ENCODE measurements at places on chromosomes 12 and 14.

- DNase-seq, result no peak
Measured at GRCh38 chr14:22179190-22179589, 409.8 kb downstream of the DAD1 start.

DNA sequence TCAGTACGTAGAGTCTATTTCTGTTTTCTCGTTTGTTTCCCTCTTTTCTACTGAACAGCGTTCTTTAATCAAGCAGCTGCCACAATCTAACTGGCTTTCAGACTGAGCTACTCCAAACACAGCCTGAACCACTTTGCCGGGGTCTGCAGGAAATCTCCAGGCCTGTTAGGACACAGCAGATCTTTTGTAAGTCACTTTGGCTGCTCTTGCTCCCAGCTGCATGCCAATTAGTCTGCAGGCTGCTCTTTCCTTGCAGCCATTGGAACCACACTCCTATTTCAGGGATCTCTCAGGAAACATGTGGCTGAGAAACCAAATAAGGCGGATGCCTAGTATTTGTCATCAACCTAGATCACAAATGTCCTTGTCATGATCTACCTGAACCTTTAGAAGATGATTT is 73.6 kb downstream of the TMTC1 start:
- DNase-seq, result no peak

DNA sequence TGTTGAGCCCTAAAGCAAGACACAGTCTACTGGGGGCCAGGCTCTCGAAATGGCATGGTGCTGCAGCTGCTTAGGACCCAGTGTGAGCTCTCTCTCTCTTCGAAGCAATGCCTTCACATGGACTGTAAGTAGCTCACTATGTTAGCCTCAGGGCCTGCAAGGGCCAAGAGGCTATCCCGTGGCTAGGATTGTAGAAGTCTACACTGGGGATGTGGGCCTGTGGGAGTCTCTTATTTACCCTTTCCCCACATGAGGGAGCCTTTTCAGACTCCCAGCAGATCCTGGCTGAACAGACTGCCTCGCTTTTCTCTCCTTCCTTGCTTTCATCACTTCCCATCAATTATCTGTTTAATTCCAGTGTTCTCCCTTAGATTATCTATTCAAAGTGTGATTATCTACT is 101.4 kb downstream of the GPR65 start:
- DNase-seq, result no peak

DNA sequence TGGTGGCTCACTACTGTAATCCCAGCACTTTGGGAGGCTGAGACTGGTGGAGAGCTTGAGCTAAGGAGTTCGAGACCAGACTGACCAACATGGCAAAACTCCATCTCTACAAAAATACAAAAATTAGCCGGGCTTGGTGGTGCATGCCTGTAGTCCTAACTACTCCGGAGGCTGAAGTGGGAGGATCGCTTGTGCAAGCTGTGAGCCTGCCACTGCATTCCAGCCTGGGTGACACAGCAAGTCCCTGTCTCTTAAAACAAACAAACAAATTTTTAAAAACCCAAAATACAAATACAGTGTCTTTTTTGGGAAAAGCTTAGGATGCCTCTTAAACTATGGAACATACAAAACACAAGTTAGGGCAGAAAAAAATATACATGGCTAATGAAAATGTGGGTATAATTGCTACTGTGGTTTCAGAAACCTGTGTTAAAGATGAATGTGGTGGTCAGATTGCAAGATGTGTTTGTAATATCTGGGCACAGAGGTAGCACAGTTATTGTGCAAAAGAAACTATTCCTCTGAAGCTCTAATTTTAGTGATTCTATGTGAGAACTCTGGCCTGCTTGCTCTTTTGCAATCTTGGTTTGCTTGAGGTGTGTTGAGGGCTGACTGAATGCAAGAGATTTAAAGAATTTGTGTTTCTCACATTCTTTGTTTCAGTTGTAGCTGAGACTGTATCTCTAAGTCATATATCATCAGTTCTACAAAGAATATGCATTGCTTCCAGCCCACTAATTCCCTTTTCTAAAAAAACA is 3.9 kb upstream of the HSPA2 start:
- peak; percentile 95 for DNase-seq

DNA sequence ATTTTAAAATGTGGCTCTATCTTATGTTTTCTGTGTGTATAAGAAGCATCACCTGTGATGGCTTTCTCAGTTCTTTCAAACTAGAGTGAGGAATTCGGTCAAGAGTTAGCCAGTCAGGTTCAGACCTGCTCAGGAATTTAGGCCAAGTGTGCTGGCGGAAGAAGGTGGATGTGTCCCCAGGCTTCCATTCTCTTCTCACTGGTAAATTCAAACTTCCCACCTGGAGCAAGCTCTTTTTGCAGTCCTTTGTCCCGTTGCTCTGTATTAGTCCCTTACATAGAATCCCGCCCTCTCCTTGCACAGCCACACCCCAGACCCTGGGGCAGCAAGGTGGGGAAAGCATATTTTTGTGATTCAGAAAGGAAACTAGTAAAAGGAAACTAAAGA is 124.7 kb upstream of the PWP1 start:
- no peak for DNase-seq

GRCh38 chr14:89803542-89803941 is 151.0 kb downstream of the EFCAB11 start:
- DNase-seq, result no peak

All from AG10803 (cell line).